ENCODE measurements at places on chromosomes 3 and 15.

DNA sequence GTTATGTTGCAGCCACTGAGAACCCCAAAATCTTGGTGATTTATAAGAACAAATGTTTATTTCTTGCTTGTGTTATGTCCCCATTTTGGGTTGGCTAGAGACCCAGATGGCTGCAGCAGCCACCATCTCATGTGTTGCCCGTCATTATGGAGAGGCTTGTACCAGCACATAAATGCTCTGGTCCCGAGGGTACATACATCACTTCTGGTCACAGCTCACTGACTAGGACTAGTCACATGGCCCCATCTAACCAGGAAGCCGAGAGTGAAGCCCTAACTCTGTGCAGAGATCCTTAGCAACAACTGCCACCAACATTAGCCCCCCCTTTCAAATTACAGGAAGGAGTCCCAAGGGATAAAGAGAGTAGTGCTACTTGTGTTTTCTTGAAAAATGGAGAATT, 25.5 kb upstream of the HACD2 start:
- no peaks in the 10 kb centered on the region for H3K4me1 ChIP-seq
- H3K36me3 ChIP-seq, result peaks cover 3% of the 10 kb centered on the region
- H3K27me3 ChIP-seq, result no peaks in the 10 kb centered on the region
- no peak for DNase-seq
- H3K27ac ChIP-seq, result no peak overlapping the region
- no peak overlapping the region for H3K4me3 ChIP-seq

DNA sequence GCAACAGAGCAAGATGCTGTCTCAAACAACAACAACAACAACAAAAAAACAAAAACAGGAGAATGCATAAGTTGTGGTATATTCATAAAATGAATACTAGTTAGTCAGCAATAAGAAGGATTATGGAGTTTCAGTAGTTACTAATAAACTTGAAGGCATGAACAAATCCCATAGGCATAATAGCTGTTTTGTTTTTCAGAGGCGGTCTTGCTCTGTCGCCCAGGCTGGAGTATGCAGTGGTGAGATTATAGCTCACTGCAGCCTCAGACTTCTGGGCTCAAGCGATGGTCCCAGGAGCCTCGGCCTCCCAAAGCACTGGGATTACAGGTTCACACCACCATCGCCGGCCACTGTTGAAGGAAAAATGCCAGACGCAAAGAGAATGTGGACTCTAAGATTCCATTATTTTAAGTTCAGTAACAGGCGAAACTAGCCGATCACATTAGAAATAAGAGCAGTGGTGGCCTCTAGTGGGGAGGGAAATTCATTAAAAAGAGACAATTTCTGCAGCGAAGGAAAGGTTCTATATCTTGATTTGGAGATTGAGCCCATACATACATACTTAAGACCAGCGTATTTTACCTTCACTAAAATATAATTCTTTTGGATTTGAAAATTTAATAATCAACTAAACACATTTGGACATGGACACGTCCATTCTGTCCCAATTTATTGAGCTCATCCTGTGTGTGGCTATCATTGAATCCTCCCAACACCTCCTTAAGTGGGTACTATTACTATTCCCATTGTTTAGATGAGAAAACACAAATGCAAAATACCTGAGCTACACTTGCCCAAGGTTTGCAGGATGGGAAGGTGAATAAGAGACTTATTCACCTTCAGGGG, 27.4 kb upstream of the HDAC11 start:
- H3K27me3 ChIP-seq, result no peaks in the 10 kb centered on the region
- peak overlapping the region; percentile 92 for H3K4me3 ChIP-seq
- H3K4me1 ChIP-seq, result peaks cover 4% of the 10 kb centered on the region
- H3K36me3 ChIP-seq, result peaks cover 12% of the 10 kb centered on the region

- H3K36me3 ChIP-seq, result no peaks in the 10 kb centered on the region
- no peak overlapping the region for H3K27ac ChIP-seq
- no peaks in the 10 kb centered on the region for H3K4me1 ChIP-seq
- no peak for DNase-seq
Measured at GRCh38 chr3:96831175-96831574, 16.8 kb downstream of the EPHA6 start.

DNA sequence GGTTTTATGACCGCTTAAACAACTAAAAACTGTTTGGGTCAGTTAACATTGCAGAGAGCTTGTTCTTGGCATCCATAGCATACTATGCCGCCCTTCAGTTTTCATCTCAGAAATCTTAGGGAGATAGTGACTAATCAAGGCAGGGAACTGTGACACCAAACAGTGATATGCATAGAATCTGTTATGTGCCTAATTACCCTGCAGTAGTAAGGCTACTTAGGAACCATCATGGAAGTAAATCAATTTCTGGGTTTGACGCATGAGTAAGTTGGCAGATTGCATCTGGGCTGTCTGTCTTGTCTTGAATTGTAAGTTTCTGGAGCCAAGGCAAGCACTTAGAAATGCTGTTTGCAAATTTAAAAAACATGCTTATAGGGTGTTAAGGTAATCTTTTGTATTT, 22.5 kb downstream of the KCTD6 start:
- no peaks in the 10 kb centered on the region for H3K4me1 ChIP-seq
- peaks cover 3% of the 10 kb centered on the region for H3K36me3 ChIP-seq
- H3K4me3 ChIP-seq, result no peak overlapping the region
- no peak for DNase-seq
- H3K27ac ChIP-seq, result no peak overlapping the region
- H3K27me3 ChIP-seq, result no peaks in the 10 kb centered on the region

Measured in effector memory CD8-positive, alpha-beta T cell (primary cell).